ENCODE measurements at places on chromosomes 2 and 18.

DNA sequence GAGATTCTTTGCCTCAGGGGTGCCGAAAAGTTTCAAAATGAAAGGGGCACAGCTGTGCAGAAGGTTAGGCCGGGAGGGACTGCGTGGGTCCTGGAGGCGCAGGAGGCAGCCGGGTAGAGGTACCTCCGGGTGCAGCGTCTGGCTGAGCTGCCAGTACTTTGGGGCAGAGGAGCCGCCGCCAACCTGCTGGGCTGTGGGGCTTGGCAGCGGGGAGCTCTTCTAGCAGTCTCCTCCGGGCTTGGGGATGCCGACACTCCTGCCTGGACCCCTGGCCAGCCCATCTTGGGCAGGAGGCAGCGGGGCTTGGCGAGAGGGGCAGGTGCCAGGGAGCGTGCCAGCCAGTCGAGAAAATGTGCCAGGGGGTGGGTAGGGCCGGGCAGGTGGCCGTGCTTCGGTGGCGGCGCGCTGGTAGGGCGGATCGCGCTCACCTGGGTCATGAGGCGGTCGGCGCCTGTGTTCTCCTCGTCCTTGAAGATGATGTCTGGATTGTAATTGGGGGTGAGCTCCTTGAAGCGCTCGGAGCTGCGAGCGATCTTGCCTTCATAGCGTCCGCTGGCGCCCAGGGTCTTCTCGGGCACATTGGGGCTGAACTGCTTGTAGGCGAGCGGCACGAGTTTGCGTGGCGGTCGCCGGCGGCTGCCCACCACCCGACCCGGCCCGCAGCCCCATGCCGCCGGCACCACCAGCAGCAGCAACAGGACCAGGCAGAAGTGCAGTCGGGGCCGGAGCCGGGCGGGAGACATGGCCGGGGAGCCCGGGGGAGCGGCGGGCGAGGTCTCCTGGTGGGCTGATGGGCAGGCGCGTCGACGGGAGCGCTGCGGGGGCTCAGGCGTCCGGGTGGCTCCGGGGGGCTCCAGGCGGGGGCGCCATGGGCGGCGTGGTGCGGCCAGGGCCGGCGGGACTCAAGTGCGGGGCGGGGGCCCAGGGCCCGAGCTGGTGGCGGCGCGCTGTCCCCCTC is 717 bp downstream of the IHH start:
- no peak for DNase-seq

- no peak for DNase-seq
These were observed 4.8 kb downstream of the PDK1 start for GRCh38 chr2:172560721-172561120.

DNA sequence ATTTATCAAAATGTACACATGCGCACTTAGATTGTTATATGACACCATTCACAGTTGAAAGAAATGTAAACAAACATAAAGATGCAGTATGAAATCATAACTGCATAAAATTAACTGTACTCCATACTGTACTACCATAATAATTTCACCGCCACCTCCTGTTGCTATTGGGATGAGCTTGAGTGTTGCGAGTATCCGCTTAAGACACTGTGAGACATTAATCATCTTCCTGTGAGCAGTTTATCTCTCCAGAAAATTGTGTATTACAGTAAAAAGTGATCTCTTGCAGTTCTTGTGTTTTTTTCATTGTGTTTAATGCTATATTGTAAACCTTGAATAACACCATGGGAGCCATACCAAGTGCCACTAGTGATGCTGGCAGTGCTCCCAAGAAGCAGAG is 46.1 kb downstream of the OLA1 start:
- DNase-seq: no peak

- DNase-seq: no peak
These were observed 584.8 kb downstream of the MBD2 start for GRCh38 chr18:53639687-53640086.

DNA sequence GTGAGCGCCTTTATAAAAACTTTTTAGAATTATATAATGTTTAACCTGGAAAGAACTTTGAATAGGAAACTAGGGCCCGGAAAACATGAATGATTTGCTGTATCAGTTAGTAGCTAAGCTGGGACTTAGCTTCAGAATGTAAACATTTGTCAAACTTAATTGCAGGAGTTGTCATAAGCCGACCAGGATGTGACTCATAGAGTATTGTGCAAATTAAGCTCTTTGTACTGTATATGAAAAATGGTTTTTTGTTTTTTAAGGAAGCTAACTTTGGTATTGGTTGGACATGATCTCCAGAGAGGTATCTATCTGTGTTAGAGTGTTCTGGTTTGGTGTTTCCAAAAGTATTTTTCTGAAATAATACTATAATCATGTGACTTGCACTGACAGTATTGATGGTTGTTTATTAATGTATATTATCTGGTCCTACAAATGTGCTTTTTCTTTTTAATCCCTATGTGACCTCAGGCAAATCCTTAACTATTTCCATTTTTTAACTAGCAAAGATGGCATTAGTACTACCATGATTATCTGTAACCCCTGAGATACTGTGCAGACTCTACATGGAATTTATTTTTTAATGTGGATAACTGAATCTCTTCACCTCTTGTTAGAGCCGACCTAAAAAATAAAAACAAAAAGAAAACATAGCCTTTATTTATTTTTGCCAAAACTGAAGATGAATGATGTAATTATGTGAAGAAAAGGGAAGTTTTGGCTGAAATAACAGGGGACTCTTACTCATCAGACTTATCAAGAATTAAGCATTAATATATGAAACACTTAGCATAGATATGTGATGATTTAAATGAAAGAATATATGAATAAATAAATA is 11.7 kb downstream of the YIPF4 start:
- no peak for DNase-seq

DNA sequence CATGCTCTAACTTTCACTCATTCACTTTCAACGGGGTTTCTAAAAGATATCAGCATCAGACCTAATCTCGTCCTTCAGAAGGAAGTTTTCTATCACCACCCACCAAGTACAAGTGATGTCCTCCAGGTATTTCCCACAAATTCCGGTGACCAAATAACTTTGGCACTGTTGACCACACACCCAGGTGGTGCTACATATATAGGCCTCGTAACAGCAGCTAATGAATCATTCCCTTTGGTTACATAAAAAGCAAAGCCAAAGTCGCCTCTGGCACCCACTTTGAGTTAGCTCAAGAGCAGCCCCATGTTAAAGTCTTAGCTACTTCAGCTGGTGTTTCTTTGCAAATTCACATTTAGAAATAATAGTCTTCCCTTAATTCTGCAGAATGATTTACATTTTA is 138.2 kb upstream of the OSR1 start:
- DNase-seq: no peak

GRCh38 chr2:38224821-38225437 is 149.0 kb upstream of the CYP1B1 start:
- no peak for DNase-seq

- DNase-seq: no peak
These were observed 264.0 kb upstream of the FBXO11 start for GRCh38 chr2:48170281-48170680.

All from activated gamma-delta T cell treated with Interleukin-2 at 50 U/mL for 16 hours (primary cell).